ENCODE measurements at places on chromosomes 4 and X.
A peak's percentile ranks its signal among the peaks of the same experiment; 100 is the strongest.

- DNase-seq: no peak
Measured at GRCh38 chrX:115393271-115393670, 103.8 kb downstream of the LUZP4 start.

GRCh38 chr4:1684506-1685234 is 557 bp upstream of the FAM53A start:
- DNase-seq: no peak

DNA sequence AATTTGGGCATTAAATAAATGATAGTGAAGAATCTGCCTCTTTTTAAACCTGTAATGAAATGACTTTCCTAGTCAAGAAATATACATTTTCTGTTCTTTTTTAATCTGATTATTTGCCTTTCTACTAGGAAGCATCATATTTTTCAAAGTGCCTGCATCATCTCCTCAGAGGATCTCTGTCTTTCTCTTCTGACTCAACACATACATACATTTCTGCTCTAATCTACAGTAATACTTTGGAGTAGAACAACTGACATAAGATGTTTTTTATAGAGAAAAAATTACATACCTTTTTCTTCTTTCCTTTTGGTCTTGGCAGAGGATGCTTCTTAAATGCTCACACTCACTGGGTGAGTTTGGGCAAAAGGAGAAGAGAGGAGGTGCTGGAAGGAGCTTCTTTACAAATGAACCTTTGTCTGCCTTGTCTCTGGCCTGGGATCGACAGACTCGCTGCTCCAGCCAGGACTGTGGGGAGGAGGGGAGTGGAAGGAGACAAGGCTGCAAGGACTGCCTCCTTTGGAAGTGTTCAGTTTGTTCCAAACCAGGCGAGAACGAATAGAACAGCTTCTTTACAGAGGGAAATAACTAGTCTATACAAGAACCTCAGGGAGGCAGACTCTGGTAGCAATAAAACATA is at the start of gene SCRG1:
SCRG1 (minus strand) TSS at position 338 of the 637 bp plus-strand sequence. CDS start 7,702 bp downstream, outside the sequence.
- DNase-seq: no peak

- DNase-seq: no peak
Measured at GRCh38 chr4:40065010-40065409, 8.4 kb downstream of the N4BP2 start.

DNA sequence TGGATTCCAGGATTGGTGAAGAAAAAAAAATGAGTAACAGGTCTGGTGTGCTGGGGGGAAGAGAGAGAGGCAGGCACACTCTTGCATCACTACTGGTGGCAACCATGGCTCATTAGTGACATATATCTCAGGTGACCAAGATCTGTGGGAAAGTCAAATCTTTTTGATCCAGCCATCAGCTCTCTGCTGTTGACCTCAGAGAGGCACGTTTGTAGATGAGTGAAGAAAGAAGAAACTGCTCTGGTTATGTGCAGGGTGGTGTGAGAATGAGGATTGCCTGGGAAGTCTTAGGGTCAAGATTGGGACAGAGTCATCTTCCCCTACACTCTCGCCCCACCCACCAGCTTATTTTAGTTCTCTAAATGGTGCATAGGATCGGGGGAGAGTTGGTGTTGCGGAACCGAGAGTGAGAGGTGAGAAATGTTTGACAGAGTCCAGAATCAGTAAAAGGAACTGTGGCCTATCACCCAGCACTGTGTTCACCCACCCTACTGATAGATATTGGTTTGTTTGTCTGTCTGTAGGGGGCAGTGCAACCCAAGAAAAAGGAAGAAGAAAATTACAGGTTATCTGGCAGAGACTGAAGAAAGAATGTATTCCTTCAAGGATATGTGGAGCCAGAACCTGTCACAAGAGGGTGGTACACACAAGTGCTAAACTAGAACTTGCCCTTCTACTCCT is 21.9 kb downstream of the ARMCX6 start:
- DNase-seq: no peak

DNA sequence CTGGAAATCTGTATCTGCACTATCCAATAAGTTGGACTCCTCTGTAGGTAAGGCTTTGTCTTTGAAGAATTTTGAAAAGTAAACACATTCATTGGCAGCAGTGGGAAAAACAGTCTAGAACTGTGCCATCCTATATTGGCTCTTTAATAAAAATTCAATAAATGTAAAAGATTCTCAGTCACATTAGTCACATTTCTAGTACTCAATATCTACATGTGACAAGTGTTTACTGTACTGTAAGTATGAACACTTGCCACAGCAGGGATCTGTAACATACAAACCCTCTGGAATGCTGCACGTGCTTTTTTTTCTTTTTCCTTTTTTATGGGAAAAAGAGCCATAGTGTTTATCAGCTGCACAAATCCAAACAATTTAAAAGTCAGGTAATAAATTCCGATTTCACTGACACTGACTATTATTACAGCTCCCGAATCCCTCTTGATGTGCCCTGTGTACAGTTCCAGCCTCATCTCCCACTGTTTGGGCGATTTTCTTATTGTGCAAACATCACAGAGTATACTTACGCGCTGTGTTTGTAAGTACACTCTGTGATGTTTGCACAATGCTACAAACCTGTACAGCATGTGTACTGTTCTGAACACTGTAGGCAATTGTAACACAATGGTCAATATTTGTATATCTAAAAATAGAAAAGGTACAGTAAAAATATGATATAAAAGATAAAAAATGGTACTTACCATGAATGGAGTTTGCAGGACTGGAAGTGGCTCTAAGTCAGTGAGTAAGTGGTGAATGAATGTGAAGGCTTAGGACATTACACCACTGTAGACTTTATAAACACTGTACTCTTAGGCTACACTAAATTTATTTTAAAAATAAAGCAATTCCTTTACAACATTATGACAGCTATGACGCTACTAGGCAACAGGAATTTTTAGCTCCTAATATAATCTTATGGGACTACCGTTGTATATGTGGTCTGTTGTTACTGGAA is 8.7 kb downstream of the PYURF start:
- no peak for DNase-seq

GRCh38 chr4:76306882-76307659 is 538 bp downstream of the STBD1 start:
- DNase-seq: peak; percentile 86

DNA sequence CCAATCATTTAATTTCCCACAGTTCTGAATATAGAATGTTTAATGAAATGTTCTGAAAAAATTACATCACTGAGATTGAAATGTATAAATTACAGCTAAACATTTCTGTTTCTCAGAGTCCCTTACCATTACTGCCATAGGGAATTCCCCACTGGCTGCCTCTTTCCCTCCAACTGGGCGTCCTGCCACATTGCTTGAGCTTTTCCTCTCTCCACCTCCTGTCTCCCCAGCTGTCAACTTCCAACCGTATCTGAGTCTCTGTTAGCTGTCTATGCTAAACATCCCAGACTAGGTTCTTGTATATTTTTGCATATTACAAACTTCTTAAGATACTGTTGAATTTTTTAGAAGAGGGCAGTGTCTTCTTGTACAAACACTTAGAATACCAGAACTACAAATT is 407.3 kb upstream of the SLIT2 start:
- no peak for DNase-seq

DNA sequence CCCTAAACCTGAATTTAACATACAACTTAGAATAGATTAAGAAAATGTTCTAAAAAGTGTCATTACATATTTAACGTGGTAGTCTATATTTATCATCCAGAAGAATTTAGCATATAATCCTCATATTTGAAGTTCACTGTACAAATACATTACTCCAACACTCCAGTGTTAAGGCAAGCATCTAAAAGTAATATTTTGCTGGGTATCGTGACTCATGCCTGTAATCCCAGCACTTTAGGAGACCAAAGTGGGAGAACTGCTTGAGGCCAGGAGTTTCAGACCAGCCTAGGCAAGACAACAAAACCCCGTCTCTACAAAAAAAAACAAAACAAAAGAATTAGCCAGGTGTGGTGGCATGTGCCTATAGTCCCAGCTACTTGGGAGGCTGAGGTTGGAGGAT is 24.8 kb downstream of the LRBA start:
- no peak for DNase-seq

GRCh38 chr4:91846233-91846632 is 457.5 kb upstream of the GRID2 start:
- DNase-seq: no peak

DNA sequence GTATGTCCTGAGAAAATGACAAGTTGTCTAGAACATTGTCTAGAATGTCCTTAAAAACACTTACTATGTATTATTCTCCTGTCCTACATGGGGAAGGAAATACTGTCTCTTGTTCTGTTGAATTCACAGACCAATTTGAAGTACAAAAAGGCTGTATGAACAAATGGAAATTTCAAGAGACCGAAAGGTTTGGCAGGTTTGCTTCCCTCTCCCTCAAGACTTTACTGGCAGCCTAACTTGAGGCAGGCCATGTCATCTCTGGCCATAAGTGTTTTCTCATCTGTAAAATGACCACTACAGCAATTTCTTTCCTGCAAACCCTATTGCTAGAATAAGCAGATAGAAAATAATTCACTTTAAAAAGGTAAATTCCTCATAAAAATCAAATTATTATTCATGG is 191.2 kb upstream of the BMP3 start:
- no peak for DNase-seq

DNA sequence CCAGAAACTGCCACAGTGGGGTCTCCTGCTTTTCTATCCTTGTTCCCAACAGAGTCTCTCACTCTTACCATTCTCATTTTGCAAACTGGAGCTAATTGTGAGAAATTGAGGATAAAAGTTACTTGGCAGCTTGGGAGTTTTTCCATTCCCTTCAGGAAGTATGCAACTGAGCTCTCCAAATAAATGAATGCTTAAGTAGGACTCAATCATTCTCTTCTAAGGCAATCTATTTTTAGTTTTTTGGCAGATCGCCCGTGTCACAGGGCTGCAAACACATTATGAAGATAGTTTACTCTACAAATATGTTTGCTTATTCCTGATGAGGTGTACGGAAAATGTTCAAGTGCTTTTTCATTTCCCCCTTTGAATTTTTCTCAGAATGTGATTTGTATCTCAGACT is 5.3 kb downstream of the ASB11 start:
- DNase-seq: no peak

- DNase-seq: no peak
Measured at GRCh38 chr4:163976588-163976987, 482.1 kb downstream of the TMA16 start.

DNA sequence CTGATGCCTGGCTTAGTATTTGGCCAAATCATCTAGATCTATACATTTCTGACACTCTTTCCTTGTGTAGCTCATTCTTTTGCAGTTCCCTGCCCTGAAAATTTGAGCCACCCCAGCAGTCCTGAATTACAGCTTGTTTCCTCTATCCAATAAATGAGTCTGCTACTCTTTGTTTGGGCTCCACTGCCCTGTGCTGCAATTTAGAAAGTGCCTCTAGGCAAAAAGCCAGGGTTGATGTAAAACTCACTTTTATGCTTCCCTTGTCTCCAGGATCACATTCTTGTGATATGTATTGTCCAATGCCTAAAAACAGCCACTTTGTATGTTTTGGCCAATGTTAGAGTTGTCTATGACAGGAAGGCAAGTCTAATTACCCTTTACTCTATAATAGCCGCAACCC is 101.7 kb upstream of the MAP3K15 start:
- no peak for DNase-seq
